Fibroblast of skin of scalp (primary cell): ENCODE measurements at places on chromosomes 1 and 21.

DNA sequence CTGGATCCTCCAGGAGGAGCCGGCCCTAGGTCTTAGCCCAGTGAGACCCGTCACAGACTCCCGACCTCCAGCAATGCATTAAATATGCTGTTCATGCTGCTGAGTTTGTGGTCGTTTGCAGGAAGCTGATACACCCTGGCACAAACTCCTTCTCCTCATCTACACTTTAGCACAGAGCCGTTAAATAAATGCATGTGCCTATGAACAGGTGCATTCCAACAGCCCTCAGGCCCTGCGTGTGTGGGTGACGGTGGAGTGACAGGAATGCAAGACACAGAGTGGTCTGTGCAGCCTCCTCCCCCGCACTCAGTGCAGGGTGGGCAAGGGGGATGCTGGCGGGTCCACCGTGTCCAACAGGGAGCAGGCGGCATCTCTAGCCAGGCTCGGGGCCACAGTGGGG is 106.6 kb upstream of the TMPRSS2 start:
- DNase-seq: no peak

- no peak for DNase-seq
These were observed 167.7 kb downstream of the TOMM20 start for GRCh38 chr1:234960722-234961455.

DNA sequence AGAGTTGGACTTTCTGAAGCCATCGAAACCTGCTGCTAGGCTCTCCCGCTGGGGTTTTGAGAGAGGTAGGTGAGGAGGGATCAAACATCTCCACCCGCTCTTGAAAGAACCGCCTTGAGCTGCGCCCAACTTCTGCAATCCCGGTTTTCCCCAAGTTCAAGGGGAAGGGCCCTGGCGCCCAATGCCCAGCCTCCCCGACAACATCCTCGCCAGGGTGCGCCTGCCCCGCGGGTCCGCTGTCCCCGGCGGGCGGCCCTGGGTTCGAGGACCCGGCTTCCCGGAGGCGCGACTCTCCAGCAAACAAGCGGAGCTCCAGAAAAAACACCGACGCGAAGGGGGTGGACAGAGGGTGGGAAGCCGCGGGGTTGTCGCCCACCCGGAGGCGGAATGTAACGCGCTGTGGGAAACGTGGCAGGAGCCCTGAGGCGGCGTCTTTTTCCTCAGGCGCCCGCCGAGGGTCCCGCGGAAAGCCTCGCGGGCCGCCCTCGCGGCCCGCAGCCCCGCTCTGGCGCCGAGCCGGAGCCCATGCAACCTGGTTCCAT is 607 bp downstream of the BTG3 start:
- peak; percentile 38 for DNase-seq

- DNase-seq: no peak
These were observed 122.2 kb upstream of the KCTD3 start for GRCh38 chr1:215444715-215445414.

- DNase-seq: peak; percentile 9
These were observed at the start of gene GRIK1 for GRCh38 chr21:29939924-29940275. Gene GRIK1, minus strand, starts transcription at chr21:29939996.

DNA sequence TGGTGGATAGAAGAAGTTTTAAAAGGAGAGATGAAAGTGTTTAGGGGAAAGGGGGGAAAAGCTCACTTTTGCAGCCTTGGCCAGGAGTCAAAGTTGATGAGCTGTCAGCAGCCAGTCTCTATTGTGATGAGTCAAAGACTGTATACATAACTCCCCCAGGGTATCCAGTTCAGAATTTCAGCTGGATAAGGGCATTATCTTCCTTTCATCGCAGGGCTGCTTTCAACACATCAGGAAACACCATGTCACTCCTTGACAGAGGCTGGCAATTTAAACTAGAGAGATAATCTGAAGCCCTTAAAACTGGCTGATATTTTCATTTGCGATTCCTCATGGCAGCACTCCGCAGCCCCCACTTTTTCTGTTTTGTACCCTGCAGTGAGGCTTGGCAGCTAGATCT is 328.5 kb downstream of the TBX15 start:
- DNase-seq: peak; percentile 43

GRCh38 chr21:43919871-43920801 is 55.1 kb downstream of the AGPAT3 start:
- no peak for DNase-seq

DNA sequence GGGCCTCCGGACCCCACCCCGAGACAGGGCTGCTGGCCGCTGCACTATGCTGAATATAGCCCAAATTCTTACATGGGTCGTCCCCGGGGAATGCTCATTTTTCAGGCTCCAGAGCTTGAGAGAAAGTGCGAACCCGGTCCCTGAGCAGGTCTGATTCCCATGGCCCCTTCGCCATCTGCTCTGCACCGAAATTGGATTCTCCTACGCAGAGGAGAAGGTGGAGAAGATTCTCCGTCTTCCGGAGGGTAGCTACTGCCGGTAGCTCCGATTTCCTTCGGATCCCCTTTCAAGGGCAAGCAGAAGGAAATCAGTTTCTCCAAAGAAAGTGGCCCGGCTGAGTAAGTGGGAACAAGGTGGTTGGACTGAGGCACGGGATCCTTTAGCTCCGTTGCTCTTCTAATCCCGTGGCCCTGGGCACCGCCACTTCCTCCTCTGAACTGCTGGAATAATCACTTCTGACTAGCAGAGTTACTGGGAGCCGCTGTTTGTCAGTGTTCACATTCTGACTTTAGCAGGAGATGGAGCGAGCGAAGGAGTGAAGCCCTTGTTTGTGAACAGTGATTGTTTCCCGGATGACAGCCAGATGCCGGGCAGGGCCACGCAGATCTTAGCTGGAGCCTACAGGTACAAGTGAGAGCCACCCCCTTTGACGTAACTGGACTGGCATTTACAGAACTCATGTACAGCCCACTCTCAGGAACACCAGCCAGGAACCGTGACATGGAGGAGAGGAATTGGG is 1.1 kb upstream of the ZNF496 start:
- DNase-seq: peak; percentile 14
